ENCODE measurements at places on chromosomes 5 and 9.

DNA sequence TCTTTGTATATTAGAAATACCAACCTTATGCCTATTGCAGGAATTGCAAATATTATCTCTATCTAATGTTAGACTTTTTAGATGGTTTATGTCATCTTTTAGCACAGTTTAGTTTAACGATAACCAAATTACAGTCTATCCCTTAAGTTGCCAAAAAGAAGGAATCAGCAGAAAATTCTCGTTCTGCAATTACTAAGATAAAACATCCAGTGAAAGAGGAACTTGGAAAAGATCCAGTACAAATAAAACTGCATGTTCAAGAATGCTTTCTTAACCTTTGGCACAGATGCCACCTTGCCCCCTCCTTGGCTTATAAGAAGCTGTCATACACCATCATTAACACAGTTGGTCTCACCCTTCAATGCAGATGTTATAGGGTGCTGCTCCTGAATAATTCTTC lies 124.0 kb downstream of the SEMA5A start:
- DNase-seq = no peak

DNA sequence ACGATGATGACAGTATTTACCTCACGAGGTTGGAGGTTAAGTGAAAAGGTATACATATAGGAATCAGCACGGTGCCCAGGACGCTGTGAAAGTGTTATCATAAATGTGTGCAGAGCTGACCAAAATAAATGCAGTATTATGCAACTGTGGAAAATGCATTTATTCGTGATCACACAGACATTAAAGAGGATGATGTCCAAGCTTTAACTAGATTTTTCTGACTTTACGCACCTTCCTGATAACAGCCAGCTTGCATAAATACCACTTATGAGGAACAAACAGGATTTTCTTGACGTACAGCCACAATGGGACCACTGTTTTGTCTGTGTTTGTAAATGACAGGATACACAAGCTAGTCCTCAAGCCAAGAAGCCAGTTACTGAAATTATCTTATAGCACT lies 71.4 kb upstream of the ATP10B start:
- no peak for DNase-seq

- no peak for DNase-seq
Measured at GRCh38 chr9:89664010-89664409, 59.2 kb downstream of the GADD45G start.

DNA sequence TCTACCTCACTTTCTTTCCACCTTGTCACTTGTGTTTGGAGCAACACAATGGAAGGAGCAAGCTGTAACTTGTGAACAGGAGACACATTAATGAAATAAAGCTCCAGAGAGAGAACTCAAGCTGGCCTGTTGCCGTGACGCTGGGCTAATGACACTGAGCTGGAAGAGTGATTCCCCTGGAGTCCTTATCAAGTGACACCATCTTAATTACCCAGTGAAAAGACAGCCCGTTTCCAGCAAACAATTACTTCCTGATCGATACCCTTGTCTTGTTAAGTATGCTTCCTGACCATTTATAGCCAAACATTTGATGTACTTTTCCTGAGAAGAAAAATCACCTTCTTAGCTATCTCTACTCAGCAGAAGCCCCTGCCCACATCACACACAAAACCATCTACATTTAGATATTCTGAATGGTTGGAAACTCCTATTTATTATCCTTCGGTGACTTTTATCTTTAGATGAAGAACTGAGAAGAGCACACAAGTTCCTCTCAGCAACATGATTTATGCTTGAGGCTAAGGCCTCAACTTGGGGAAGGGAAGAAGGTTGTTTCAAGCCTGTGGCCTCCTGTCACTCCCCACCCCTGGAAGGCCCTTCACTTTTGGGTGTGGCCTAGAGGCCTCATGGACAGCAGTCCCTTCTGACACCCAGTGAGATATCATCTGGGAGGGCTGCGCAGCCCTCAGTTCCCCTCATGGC lies 34.1 kb downstream of the CRHBP start:
- DNase-seq = no peak

DNA sequence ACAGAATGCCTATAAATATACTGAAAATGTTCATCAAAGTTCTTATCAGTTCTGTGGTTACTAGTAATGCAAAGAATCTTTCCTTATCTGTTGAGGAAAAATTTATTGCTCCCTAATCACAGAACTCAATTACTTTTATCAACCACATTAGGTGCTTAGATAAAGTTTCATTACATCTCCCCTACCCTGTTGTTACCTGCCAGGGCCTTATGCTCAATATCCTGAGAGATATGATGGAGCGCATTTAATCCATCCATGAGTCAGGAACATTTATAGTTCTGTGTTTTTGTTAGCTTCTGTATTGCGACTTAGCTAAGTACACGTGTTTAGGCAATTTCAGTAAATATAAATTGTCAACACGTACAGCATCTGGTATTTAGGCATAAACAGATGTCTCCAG lies 164.3 kb upstream of the ST8SIA4 start:
- no peak for DNase-seq

DNA sequence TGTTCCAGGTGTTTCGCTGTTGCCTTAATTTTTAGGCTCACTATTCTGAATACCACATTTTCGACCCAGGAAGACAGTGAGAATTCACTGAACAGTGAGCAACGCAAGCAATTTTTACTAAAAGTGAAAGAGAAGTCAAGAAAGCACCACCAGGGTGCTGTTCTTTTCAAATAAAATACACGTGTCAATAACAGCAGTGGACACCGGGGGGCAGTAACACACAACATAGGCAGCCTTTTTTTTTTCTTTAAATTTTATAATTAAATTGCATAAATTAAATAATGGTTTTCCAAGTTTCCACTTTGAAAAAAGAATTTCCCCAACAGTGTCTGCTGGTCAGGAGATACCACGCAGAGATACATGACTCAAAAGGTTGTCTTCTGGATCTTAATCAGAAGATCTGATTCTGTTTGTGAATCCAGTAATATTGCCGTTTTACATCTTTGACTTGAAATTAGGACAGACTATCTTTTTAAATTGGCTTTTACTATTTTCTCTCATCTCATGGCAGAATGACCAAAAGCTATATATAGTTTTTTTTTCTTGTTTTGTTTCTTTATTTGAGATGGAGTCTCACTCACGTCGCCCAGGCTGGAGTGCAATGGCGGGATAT lies 47.1 kb upstream of the SH3GL2 start:
- no peak for DNase-seq

Measured in CD4-positive, alpha-beta T cell treated with Interleukin-2 at 100 ng/mL for 4 hours (primary cell).